AG08395 (cell line): ENCODE measurements at places on chromosomes 7 and 10.

GRCh38 chr10:21261842-21262294, 263.6 kb downstream of the SKIDA1 start:
- DNase-seq: no peak

DNA sequence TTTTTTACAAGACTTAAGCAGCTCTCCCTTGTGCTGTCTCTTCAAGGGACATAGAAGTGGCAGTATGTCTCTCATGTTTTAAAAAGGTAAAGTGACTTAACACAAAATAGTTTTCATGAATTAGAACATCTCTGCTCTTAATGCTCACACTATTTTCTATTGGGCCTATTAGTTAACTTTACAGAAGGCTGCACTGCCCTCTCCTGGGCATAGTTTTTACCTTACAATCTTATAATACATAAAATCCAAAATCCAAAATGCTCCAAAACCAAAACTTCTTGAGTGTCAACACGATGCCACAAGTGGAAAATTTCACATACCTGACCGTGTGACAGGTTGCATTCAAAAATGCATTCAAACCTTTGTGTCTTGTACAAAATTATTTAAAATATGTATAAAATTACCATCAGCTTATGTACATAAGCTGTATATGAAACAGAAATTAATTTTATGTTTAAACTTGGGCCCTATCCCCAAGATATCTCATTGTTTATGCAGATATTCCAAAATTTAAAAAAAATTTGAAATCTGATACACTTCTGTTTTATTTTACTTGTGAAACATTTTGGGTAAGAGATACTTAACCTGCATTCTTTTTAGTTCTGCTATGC, 25.8 kb downstream of the TES start:
- peak; percentile 52 for DNase-seq

- DNase-seq: no peak
Measured at GRCh38 chr10:48364659-48365405, 58.4 kb downstream of the MAPK8 start.

DNA sequence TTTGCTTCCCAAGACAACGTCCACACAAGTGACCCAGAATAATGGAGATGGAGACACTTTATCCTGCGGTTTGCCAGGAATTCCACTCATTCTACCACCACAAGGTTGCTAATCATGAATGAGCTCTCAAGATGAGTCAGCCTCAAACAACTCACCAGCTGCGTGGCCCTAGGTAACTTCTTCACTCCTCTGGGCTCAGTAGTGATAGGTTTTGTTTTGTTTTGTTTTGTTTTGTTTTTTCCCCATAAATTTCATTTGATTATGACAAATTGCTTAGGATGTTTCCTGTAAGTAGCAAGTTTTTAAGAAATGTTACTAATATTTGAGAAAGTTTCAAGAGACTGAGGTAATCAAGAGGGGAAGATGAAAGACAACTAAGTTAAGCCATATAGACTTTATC, 286.8 kb downstream of the PARD3 start:
- DNase-seq: peak; percentile 76

GRCh38 chr7:45147858-45148652, 9.5 kb upstream of the RAMP3 start:
- DNase-seq: no peak

GRCh38 chr7:113143486-113144257, 25.3 kb upstream of the SMIM30 start:
- no peak for DNase-seq

DNA sequence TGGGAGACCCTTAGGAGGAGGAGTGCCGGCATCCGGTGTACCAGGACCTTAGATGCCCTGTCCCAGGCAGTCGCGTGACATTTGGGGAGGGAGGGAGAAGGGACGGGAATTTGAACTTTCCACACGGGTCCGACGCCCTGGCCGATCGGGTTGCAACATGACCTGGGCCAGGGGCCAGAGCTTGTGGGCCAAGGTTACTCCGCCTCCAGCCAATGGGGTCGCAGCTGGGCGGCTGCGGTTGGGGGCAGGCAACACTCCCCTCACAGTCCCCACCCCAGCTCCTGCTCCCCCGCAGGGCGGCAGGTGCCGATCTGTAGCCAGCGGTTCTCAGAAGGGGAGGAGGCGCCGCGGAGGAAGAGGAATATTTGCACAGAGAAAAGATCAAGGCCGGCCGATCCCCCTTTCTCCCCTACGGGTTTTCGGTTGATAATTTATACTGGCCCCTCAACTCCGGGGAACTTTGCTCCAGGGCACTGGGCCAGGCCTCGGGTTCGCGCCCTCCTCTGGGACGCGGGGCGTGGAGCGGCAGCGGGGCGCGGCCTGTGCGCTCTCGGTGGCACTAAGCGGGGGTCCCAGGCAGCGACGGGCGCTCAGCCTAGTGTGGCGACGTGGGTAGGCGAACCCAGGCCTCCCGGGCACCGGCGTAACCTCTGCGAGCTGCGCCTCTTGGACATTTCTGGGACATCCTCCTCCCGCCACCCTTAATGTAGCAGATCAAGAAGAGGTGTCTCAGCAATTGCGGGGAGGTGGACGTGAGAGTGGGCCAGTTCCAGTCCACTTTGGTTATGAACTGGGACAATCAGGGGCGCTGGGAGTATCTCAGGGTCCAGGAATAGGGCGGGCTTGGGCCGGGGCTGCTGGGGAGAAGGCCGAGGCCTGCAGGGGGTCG, 1.2 kb downstream of the MLXIPL start:
- DNase-seq: no peak

DNA sequence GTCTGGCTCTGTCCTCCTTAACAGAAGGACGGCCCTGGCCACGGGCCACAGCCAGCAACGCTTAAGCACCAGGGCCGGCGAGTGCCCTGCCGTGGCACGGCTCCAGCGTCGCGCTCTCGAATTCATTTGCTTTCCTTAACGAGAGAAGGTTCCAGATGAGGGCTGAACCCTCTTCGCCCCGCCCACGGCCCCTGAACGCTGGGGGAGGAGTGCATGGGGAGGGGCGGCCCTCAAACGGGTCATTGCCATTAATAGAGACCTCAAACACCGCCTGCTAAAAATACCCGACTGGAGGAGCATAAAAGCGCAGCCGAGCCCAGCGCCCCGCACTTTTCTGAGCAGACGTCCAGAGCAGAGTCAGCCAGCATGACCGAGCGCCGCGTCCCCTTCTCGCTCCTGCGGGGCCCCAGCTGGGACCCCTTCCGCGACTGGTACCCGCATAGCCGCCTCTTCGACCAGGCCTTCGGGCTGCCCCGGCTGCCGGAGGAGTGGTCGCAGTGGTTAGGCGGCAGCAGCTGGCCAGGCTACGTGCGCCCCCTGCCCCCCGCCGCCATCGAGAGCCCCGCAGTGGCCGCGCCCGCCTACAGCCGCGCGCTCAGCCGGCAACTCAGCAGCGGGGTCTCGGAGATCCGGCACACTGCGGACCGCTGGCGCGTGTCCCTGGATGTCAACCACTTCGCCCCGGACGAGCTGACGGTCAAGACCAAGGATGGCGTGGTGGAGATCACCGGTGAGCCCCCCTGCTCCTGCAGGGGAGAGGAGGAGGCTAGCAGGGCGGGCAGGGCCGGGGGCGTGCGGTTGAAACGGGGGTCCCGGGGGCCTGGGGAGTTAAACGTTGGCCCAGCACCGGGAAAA, at the start of gene HSPB1:
Gene HSPB1 (plus strand): TSS at position 327 of the 855 bp plus-strand sequence. CDS start 40 bp downstream, at position 367.
- DNase-seq: peak; percentile 94

DNA sequence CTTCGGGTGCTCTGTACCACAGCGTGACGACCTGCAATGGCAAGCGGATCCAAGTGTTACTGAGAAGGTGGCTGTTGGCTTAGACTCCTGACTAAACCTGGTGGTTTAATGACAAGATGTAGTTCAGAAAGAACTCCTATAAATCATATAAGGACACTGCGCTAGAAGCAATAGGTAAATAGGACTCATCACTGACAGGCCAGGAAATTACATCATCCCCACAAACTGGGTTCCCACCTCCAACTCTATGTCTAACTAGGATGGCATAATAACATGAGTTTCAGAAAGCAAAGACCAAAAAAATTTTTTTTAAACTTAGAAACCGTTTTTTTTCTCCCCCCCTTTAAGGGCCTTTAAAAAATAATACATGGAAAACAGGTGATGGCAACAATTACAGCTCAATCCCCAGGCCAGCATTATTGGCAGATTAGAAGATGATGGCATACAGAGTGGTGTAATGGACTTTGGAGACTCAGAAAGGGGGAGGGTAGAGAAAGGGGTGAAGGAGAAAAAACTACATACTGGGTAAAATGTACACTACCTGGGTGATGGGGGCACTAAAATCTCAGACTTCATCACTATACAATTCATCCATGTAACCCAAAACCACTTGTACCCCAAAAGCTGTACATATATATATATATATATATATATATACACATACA, 81.4 kb upstream of the FAM133B start:
- DNase-seq: no peak

DNA sequence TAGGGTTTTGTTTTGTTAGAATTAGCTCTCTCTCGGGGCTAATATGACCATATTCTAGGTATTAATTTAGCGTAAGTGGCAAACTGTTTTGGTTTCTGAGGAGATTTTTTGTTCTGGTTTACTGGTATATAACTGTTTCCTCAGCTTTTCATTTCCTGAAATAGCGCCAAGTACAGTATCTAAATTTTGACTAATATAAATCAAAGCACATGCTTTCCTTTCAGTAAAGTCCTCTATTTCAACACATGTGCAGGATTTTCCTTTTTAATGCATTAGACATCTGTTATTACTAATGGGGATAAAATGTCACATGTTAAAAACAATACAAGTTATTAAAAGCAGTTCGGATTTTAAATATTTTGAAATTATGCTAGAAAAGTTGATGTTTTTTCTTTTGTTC, 11.3 kb downstream of the FERD3L start:
- no peak for DNase-seq

DNA sequence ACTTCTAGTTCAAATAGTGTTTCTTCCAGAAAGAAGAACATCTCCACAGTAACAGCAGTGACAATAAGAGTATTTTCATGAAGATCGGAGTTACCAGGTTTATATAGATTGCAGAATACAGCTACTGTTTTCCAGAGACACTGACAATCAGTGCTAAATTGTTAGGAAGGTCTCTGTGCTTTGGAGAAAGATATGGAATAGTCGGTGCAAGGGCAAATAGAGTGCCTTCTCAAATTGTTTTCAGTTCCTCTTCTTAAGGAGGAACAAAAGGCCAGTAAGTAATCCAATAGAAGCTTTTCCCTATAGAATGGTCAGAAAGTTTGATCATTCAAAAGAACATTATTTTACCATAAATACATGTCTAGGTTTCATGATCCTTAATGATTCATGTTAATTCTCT, 2.6 kb upstream of the KIAA1217 start:
- DNase-seq: no peak

- peak; percentile 38 for DNase-seq
Measured at GRCh38 chr10:16612115-16612980, 90.7 kb upstream of the C1QL3 start.

DNA sequence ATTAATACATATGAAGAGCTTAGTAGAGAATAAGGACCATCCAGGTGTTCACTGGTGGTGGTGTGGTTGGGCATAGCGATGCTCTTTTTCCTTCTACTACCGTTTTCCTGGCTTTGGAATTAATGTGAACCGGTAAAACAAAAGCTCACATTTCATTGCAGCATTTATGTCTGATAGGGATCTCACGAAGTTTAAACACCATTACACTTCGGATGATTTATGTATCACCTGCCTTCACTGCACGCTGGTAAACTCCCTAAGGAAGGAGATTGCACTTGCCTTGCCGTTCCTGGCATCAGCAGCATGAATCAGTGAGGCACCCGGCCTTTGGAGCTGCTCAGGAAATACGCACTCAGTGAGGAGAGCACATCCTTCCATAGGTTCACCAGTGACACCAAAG, 47.5 kb downstream of the WIPF3 start:
- no peak for DNase-seq

DNA sequence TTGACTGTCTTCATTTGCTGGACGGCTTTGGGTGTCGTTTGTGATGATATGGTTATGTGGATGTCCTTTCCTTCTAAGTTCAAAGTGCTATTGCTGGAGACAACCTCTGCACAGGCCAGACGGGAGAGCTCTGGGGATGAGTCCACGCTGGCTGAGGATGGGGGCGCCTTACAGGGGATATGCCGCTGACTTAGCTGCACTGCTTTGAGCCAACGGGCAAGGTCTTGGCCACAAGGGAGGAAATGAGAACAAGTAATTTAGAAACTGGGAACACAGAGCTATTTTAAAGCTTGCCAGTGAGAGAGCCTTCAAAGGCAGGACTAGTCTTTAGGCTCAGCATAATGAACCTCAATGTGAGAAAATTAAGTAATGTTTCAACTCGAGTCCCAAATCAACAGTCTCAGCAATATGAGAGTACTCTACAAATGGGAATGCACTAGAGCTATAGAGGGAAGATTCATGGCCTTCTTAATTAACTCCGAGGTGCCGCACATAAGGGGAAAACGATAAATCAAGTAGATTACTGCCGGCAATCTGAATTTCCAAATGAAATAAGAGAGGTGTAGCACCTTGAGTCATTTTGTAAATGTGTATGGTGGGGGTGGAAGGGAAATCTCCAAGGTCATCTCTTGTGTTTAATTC, 209.3 kb downstream of the JAZF1 start:
- DNase-seq: no peak

GRCh38 chr10:132815168-132815857, 29.4 kb upstream of the NKX6-2 start:
- DNase-seq: no peak

DNA sequence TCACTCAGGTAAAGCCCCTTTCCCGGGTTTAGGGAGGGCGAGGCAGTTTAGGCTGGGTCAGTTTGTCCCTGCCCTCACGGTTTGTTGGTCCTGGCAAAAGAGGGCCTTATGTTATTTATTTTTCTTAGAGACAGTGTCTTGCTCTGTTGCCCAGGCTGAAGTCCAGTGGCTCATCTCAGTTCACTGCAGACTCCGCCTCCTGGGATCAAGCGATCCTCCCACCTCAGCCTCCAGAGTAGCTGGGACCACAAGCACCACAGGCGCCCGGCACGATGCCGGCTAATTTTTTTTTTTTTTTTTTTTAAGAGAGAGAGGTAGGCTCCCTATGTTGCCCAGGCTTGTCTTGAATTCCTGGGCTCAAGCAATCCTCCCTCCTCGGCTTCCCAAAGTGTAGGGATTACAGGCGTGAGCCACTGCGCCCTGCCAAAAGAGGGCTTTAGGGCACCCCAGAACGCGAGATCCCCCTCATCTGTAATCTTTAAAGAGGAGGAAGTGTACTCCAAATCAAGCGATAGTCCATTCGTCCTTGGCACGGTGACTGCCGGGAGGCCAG, 626 bp upstream of the BMS1 start:
- no peak for DNase-seq

- peak; percentile 60 for DNase-seq
Measured at GRCh38 chr7:95871075-95871848, 98.9 kb downstream of the DYNC1I1 start.

- DNase-seq: peak; percentile 22
Measured at GRCh38 chr10:101570428-101571270, 17.4 kb downstream of the POLL start.
